ENCODE measurements at places on chromosomes 1 and 21. TPM values are rescaled to one million over a fixed set of nuclear protein-coding genes. Genes with fewer than 3 reads are reported as not detected.

- H3K27ac ChIP-seq, result no peak overlapping the region
- peaks cover 22% of the 10 kb centered on the region for H3K36me3 ChIP-seq
- no peaks in the 10 kb centered on the region for H3K27me3 ChIP-seq
- no peak for DNase-seq
These were observed 38.2 kb downstream of the CD46 start for GRCh38 chr1:207789792-207790787.

- no peak overlapping the region for H3K4me3 ChIP-seq
- no peak overlapping the region for H3K27ac ChIP-seq
- no peaks in the 10 kb centered on the region for H3K27me3 ChIP-seq
- no peaks in the 10 kb centered on the region for H3K36me3 ChIP-seq
- H3K4me1 ChIP-seq, result peaks cover 14% of the 10 kb centered on the region
- DNase-seq, result peak; percentile 47
These were observed 13.1 kb upstream of the EXO1 start for GRCh38 chr1:241834733-241835377.

DNA sequence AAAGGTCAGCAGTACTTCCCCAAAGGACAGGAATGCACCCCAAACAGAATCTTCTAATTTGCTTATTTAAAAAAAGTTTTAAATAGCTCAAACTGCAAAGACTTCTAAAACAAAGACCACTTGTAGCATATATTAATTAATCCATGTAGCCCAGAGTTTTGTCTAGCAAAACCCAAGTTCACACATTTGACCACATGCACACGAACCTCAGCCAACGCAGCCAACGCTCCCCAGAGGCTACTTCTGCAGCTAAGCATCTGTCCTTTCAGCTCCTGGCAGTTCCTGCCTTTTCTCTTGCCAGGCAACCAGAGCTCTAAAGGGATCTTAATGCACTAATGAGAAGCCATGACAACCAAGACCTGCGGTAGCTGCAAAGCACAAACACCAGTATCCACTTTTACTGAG lies 89.6 kb downstream of the RERE start:
- H3K4me3 ChIP-seq, result no peak overlapping the region
- no peaks in the 10 kb centered on the region for H3K4me1 ChIP-seq
- H3K27me3 ChIP-seq, result no peaks in the 10 kb centered on the region

DNA sequence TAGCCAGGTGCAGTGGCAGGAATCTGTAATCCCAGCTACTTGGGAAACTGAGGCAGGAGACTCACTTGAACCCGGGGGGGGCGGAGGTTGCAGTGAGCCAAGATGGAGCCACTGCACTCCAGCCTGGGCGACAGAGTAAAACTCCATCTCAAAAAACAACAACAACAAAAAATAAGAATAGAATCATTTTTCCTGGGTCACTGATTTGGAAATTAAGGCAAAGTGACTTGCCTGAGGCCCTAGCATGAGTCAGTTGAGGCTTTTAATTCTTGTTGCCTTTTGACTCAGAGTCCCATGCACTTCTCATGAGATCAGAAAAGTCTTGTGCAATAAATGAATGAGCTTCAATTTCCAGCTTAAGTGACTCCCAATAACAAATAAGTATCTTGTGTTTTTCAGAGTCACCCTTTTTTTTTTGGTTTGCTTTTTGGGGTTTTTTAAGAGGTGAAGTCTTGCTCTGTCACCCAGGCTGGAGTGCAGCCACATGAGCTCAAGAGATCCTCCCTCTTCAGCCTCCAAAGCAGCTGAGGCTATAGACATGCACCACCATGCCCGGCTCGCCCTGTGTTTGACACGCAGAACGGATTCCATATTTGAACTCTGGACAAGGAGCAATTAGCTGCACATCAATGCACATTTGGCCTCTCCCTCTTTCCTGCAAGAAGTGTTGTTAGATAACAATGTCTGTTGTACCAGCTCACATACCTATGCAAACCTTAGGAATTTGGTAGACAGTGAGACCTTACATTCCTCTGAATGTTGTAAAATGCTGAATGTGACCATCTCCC lies 3.4 kb upstream of the PLEKHM2 start:
- peak overlapping the region; percentile 90 for H3K27ac ChIP-seq
- DNase-seq, result peak; percentile 96
- H3K4me3 ChIP-seq, result peak overlapping the region; percentile 20

DNA sequence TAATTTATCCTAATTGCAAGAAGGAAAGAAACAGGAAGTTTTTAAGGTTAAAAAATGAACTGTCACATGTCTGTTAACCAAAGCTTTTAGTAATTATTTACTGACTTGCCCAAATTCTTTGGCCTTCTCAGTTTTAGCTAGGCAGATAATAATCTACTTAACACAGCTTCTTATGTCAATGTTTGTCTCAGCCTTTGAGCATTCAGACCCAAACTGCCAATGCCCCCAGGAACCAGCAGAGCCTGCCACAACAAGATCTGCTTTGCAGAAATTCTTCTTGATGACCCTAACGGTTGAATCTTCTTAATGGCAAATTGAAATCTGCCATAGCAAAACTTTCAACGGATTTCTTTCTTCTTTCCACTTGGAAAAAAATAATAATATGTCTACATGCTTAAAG lies 792.4 kb upstream of the ADGRL2 start:
- no peak overlapping the region for H3K4me3 ChIP-seq
- H3K27me3 ChIP-seq, result no peaks in the 10 kb centered on the region
- H3K36me3 ChIP-seq, result no peaks in the 10 kb centered on the region
- no peaks in the 10 kb centered on the region for H3K4me1 ChIP-seq
- no peak overlapping the region for H3K27ac ChIP-seq
- DNase-seq, result no peak

GRCh38 chr1:191343816-191344215 lies 814.4 kb upstream of the RGS18 start:
- DNase-seq, result no peak
- H3K27me3 ChIP-seq, result no peaks in the 10 kb centered on the region
- no peaks in the 10 kb centered on the region for H3K4me1 ChIP-seq

DNA sequence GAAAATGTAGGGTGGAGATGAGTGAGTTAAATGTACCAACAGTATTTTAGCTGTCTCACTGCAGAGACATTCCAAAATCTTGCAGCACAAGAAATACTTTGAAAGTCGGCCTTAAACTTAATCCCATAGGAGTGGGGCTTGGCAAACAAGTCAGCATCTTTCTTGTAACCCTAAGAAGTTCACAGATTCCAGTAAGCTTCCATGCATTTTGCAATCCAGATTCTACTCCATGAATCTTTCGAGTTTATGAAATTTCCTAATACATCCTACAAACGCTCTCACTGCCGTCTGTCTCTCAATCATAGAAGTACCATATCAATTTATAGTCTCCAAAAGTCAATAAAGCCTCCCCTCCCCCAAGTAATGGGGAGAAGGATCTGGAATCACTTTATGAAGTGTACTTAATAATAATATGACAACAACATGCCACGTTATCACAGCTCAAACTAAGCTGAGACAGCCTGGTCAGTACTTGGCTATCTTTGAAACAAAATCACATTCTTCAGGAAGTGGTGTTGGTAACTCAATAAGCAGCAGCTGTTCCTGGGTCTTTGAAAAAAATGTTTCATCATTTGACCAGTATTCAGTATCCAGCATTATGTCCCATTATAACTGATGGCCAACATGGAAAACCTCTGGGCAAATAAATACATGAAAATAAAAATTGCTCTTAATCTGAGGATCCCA lies 317.4 kb upstream of the RUNX1 start:
- peak overlapping the region; percentile 83 for H3K27ac ChIP-seq
- DNase-seq, result peak; percentile 43
- H3K27me3 ChIP-seq, result no peaks in the 10 kb centered on the region

GRCh38 chr1:3064901-3065300 lies 4.1 kb upstream of the PRDM16 start:
- DNase-seq, result peak; percentile 83
- H3K36me3 ChIP-seq, result no peaks in the 10 kb centered on the region
- H3K27me3 ChIP-seq, result peaks cover 5% of the 10 kb centered on the region
- H3K4me1 ChIP-seq, result no peaks in the 10 kb centered on the region
- no peak overlapping the region for H3K27ac ChIP-seq

DNA sequence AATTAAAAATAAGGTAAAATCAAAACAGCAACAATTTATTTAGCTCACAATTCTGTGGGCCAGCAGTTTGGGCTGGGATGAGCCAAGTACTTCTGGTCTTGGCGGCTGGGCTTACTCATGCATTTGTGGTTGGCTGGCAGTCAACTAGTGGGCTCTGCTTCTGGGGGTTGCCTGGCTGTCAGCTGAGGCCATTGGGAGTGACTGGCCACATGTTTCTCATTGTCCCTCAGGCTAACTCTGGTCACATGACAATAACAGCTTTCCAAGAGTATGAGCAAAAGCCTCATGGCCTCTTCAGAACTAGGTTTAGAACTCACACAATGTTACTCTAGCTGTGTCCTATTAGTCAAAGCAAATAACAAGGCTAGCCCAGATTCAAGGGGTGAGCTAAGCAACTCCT lies 15.6 kb upstream of the CHIA start:
- DNase-seq, result peak; percentile 91
- H3K27ac ChIP-seq, result peak overlapping the region; percentile 5
- peaks cover 22% of the 10 kb centered on the region for H3K27me3 ChIP-seq
- H3K4me3 ChIP-seq, result peak overlapping the region; percentile 59
- peaks cover 14% of the 10 kb centered on the region for H3K4me1 ChIP-seq

- no peak for DNase-seq
- no peaks in the 10 kb centered on the region for H3K27me3 ChIP-seq
- H3K27ac ChIP-seq, result no peak overlapping the region
- H3K4me1 ChIP-seq, result peaks cover 30% of the 10 kb centered on the region
These were observed 60.9 kb upstream of the TARBP1 start for GRCh38 chr1:234539666-234540403.

The ANXA9 gene
- under 0.01 TPM for total RNA-seq

The FCRL3 gene
- total RNA-seq, result not detected

The ALX3 gene
- not detected for total RNA-seq

The CLEC20A gene
- under 0.01 TPM for total RNA-seq

The OR2T35 gene
- not detected for total RNA-seq

The ANGPTL7 gene
- total RNA-seq, result under 0.01 TPM

The SPRR5 gene
- not detected for total RNA-seq
